NCI-H2029 treated with DMSO at 0.1 percent for 48 hours (cell line): ENCODE measurements at places on chromosomes 6 and 20.

- DNase-seq: no peak
Measured at GRCh38 chr6:143845033-143845432, 1.9 kb downstream of the LTV1 start.

DNA sequence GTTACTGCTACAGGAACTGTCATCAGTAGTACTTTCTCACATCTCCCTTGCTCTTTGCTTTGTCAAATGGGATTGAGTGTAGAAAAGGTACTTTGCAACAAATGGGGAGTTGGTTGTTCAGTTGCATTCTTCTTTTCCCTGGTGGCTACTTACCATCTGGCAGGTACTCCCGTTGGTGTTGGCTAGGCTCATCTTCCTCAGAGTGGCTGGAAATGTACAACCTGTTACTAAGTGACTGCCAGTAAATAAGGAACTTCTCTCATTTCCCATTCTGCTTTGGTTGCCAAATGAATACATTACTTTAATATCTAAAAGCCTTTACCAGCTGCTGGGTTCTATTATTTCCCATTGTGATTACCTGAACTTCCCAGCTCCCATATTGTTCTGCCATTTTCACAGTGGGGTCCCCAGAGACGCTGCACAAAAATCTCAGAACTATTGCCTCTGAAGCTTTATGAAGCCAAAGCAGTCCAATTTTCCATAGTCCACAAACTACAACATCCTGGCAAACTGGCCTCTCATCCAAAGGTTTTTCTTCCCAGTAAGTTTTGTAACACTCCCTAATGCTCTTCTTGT lies 229.7 kb upstream of the HTR1E start:
- DNase-seq: no peak

DNA sequence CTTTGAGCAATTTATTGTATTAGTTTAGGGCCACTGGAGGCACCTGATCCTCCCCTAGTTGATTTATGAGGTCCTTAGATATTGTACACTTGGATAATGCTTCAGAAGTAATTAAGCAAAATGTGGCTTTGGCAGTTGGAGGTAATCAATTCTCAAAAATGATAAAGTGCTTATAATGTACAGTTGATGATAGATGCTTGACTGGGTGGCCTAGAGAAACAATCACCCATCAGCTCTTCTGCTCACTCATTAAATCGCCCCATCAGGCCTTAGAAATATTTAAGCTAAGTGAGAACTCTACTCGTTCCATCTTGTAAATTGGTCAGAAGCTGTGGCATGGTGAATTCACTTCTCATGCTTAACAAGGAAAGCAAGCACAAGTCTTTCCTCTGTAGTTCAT lies 349.9 kb downstream of the SAMD5 start:
- DNase-seq: no peak

DNA sequence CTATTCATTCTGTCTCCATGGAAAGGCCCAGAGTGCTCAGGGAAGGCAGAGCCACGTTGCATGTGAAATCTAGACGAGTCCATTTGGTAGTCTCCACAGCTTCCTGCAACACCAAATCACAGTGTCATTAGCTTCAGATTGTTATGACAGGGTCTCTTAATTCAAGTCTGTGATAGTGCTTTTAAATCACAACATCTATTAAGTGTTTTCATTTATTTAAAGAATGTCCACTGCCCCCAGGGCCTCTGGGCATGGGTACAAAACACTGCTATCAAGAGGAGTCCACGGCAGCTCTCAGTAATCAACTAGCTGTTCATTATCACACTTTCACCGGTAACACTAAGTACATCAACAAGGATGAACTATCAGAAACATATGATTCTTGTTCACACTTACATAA lies 455.9 kb upstream of the JARID2 start:
- DNase-seq: no peak

GRCh38 chr6:165987483-165988301 lies 180.0 kb downstream of the TBXT start:
- DNase-seq: no peak

- peak; percentile 56 for DNase-seq
Measured at GRCh38 chr6:13383328-13384163, 55.2 kb upstream of the TBC1D7 start.

GRCh38 chr6:34246249-34246562 lies 2.6 kb downstream of the SMIM29 start:
- no peak for DNase-seq

- DNase-seq: peak; percentile 72
Measured at GRCh38 chr20:62427172-62428001, at the start of gene RBBP8NL. Gene RBBP8NL (minus strand): TSS chr20:62427539. CDS start chr20:62419647, 7,892 bp downstream.

- DNase-seq: no peak
Measured at GRCh38 chr20:4306206-4306605, 290.8 kb upstream of the RNF24 start.

DNA sequence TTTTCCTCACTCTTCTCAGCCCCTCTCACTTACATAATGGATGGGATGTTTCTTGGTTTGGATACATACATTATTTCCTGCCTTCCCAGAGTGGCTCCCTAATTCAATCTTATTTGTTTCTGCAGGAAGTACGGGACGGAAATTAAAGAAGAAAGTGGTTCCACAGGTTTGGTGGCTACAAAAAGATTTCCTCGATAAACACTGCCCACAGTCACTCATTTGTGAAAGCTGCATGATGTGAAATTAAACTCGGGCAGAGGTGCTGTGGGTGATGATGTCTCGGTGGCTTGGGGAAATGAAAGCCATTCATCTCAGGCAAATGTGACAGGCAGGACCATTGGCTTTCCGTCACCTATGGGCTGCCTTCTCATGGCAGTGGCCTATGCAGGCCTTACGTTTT lies 119.5 kb upstream of the KCNG1 start:
- no peak for DNase-seq

GRCh38 chr6:137490006-137490905 lies 3.9 kb downstream of the OLIG3 start:
- DNase-seq: no peak

GRCh38 chr6:114240796-114241195 lies 102.0 kb downstream of the HS3ST5 start:
- DNase-seq: no peak

GRCh38 chr6:1952740-1953360 lies 292.6 kb downstream of the GMDS start:
- DNase-seq: no peak

DNA sequence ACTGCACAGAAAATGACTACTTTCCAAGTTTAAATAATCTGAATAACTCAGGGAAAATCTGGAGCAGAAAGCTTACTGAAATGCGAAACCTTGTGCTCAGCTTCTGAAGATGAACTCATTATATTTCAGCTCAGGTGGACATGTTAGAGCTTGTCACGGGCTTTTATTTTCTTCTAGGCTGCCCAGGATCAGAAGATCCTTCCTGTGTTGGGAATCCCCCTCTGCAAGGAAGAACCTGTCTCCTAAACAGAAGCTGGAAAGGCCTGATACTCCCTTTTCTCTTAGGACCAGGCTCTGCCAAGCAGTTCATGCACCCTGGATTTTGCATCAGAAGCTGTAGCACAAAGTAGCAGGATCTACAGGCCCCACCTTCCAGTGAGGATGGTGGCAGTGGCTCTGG lies 5.1 kb upstream of the SLC2A12 start:
- no peak for DNase-seq

GRCh38 chr6:96276305-96276704 lies 245.3 kb upstream of the UFL1 start:
- DNase-seq: no peak

DNA sequence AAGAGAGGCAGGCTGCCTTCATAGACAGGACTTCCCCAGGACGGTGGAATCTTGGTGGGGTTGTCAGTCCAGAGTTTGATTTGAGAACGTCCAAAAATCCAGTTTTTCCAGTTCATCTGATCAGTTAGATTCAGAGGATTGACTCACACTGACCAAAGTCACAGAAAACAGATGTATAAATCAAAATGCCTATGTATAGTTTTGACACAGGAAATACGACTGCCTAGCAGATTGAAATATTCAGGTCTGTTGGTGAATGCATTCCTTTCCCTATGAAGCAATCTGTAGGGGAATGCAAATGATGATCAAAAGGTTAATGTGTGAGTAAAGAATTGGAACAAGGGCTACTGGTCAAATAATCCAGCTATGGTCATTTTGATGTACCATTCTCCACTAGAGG lies 29.7 kb upstream of the GFOD1 start:
- no peak for DNase-seq

DNA sequence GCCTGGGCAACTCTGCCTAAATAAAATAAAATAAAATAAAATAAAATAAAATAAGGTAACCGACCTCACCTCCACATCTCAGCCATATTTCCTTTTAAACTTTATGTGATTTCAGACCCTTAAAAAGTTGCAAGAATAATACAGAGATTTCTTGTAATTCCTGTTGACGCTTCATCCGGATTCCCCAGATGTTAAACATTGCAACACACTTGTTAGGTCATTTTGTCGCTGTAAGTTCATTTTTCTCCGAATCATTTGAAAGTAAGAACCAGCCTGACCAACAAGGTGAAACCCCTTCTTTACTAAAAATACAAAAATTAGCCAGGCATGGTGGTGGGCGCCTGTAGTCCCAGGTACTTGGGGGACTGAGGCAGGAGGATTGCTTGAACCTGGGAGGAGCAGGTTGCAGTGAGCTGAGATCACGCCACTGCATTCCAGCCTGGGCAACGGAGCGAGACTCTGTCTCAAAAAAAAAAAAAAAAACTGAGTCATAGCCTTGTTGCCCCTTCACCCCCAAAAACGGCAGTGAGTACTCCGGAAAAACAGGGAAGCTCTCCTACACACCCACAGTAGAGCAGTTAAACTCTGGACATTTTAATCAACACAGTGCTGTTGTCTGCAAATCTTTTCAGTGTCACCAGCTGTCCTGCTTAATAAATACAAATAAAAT lies 5.9 kb downstream of the PYGB start:
- DNase-seq: no peak

GRCh38 chr20:13546497-13547131 lies 92.1 kb downstream of the TASP1 start:
- peak; percentile 38 for DNase-seq

- no peak for DNase-seq
Measured at GRCh38 chr6:23213651-23214050, 644.3 kb downstream of the HDGFL1 start.

GRCh38 chr20:57783956-57784837 lies 74.4 kb upstream of the PMEPA1 start:
- no peak for DNase-seq

- DNase-seq: peak; percentile 76
Measured at GRCh38 chr6:43972913-43973300, 154.3 kb downstream of the MRPL14 start.

- DNase-seq: no peak
Measured at GRCh38 chr20:10369723-10370090, 64.3 kb downstream of the MKKS start.

DNA sequence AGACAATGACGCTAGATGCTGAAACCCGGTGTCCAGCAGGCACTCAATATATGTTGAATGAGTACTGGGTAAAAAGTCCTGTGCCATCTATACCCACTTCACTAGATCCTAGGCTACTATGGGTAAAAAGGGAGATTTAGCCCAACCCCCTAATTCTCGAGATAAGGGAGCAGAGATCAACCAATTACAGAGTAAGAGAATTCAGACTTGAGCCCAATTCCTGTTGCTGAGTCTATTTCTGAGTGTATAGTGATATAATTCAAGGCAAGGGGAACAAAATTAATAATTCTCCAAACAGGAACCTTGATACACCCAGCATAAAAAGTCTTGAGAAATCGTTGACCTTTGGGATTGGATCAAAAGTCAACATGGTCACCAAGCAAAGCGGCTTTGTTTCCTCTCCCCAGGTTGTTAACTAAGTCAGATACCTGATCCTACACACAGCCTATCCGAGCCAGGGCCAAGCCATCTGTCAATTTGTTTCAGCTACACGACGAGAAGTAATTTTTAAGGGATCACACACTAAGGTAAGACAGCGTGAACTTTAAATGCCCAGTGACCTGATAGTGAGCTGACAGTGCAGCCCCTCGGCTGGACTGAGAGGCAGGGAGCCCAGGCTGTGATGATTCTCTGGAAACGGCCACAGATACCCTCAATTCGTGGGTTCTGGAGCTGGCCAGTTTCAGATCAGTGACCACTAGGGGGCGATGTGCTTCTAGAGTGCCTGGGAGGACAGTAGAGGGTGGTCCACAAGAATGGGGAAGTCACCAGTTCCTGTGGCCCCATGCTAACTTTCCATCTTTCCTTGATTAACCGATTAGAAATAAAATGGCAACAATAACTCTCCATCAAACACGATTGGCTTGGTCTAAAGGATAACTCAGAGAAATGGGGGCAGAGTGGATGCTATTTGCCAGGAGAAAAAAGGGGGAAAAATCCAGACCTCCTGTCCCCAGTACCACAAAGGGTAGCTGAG lies 46.2 kb downstream of the SLC22A23 start:
- DNase-seq: peak; percentile 27

- DNase-seq: no peak
Measured at GRCh38 chr6:28060405-28060804, 20.0 kb upstream of the ZNF165 start.

DNA sequence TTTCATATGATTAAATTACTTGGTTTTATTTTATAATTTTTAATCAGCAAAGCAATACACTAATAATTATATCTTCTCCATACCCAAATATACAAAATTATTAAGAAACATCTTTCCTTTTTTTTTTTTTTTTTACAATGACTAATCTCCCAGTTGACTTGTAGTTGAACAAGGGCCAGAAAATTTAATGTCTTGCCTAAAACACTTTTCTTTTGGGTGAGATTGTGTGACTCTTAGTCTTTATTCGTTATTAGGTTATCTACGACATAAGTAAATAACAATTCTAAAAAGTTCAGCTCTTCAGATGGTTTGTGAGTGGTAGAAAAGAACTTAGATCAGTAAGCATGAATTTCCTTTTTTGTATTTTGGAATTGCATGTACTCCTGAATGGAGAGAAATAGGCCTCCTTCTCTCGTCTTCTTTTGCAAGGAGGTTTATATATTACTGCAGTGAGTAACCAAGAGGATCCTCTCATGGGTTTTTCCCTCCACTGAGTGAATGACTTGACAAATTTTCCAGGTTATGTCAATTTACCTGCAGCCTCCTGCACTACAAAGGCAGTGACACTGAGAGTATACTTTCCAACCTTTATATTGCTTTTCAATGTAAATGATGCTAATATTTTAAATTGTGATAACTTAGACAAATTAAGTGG lies 364.5 kb upstream of the CITED2 start:
- no peak for DNase-seq

DNA sequence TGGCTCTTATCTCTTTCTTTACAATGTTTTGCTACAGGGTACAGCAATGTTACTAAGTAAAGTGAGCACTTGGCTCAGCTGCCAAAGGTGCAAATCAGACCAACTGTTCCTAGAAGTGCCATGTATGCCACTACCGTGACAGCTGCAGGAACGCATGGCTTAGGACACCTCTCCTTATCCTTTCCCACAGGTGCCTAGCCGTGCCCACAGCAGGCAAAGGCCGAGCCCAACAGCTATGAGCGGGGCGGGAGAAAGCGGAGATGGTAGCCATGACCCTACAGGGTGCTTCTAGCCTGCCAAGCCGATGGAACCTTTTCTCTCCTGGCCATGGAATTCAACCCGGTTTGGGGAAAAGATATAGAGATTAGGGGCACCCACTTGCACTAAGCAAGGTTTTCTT lies 97.1 kb downstream of the FAXC start:
- no peak for DNase-seq
